Skin of body (tissue), 3 donors: ENCODE measurements at places on chromosomes 5 and 9. TPM values are rescaled to one million over a fixed set of nuclear protein-coding genes. Genes with fewer than 3 reads are reported as not detected.

DNA sequence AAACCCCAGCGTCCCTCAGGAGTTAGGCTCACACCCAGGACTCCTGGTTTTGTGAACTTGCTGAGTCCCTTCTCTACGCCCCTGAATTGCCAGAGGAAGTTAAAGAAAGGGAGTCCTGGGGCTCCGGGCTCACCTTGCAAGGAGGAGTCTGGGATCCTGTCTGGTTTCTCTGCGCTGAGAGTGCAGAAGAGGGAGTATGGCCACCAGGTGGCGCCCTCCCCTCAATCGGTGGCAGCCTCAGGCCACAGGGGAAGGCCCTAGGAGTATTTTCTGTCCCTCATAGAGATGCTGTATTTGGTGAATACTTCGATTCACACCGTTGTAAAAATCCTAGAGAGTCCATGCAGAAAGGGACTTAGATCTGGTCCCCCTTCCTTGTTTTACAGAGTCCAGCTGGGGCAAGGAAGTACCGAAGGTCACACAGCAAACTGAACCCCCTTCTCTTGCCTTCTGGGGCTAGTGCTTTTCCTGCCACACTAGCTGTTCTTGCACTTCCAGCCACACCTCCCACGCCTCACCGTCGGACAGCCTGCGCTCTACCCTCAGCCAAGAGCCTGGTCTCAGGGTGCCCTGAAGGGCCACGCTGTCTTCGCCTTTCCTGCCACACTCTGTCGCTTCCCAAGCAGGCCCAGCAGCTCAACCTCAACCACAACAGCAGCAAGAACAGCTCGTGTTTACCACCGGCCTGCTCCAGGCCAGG is 10.2 kb downstream of the HAND1 start:
- peak; percentile 27 for DNase-seq

The ANKHD1 gene
- total RNA-seq, result 132 TPM

The C8G gene
- total RNA-seq, result not detected

DNA sequence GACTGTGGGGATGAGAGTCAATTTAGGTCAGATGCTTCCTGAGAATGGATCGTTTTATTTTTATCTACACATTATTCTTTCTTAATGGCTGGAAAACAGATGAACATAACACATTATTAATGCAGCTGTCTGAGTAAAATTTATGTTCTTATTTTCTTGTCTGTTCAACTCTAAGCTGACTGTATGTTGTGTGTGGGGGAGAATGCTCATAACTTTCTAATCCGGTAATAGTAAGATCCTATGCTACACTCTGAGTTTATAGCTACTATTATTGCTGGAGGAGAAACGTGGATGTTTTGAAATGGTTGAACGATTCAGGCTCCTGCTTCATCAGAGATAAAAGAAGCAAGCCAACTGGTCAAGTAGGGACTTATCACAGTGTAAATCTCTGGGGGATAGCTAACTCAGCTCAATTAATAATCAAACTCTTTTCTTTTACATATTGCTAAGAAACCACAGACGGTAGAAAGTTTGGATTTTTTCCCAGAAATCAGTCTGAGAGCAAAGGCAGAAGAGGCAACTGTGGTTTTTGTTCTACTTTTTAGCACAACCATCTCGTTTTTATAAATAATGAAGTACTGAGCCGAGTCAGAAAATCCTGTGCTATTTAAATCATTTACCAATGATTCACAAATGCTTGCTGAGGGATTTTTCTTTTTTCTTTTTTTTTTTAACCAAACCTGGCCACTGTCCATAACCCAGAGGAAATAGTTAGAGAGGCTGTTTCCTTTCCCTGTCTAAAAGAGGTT is 265.0 kb upstream of the FAM174A start:
- no peak for DNase-seq

The CCL19 gene
- total RNA-seq, result 0.39 TPM

DNA sequence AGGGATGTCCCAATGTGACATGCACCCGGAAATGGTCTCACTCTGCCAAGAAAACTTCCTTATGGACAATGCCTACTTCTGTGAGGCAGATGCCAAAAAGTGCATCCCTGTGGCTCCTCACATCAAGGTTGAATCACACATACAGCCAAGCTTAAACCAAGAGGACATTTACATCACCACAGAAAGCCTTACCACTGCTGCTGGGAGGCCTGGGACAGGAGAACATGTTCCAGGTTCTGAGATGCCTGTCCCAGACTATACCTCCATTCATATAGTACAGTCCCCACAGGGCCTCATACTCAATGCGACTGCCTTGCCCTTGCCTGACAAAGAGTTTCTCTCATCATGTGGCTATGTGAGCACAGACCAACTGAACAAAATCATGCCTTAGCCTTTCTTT is 37.6 kb upstream of the CCDC152 start:
- DNase-seq, result no peak

GRCh38 chr5:87129046-87129445 is 138.6 kb upstream of the RASA1 start:
- no peak for DNase-seq

The MARCHF3 gene
- 18.5 TPM for total RNA-seq

- no peak for DNase-seq
Measured at GRCh38 chr9:91253488-91253887, 108.2 kb downstream of the AUH start.
